Activated CD4-positive, alpha-beta T cell treated with anti-CD3 and anti-CD28 coated beads, Interleukin-2, amount 10 ng/mL, durations not matched to agents 7 days and 5 days (primary cell): ENCODE measurements at places on chromosomes 1 and 21.

GRCh38 chr1:167713330-167714081 is 8.3 kb upstream of the MPZL1 start:
- peak; percentile 14 for DNase-seq

DNA sequence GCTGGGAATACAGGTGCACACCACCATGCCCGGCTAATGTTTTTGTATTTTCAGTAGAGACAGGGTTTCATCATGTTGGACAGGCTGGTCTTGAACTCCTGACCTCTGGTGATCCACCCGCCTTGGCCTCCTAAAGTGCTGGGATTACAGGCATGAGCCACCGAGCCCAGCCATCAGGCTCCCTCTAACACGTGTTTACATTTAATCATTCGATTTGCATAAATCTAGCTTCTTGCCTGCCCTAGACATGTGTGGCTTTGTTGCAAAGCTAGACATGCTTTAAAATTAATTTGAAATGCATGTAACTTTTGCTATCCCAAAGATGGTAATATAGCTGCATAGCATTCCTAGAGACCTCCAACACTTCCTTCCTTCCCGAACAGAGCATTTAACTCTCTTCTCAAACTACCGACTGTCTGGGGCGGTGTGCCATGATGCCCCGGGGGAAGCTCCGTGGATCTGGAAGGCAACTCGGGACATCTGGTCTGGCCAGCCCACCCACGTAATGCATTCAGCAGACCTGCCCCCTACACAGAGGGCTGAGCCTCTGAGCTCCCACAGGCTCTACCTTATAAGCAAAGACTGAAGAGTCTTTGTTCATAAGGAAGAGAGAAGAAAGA is 34.6 kb upstream of the NID1 start:
- no peak for DNase-seq

GRCh38 chr1:232728507-232729263 is 76.5 kb upstream of the MAP10 start:
- no peak for DNase-seq

DNA sequence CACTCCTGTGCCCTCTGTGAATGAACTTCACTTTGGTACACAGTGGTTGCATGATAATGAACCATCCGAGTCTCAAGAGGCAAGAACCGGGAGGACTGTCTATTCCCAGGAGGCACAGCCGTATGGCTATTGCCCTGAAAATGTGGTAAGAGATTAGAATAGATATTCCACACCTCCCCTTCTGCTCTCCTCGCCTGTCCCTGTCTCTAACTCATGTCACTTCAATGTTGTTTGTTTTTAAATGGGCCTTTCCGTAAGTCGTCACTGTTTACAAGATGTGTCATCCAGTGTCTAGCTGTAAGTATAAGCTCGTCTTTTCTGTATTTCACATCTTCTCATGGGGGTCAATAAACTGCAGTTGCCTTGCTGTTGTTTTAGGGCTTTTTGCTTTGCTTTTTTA is 122.2 kb downstream of the PATJ start:
- no peak for DNase-seq

GRCh38 chr1:182348961-182349747 is 42.4 kb downstream of the GLUL start:
- DNase-seq, result no peak

DNA sequence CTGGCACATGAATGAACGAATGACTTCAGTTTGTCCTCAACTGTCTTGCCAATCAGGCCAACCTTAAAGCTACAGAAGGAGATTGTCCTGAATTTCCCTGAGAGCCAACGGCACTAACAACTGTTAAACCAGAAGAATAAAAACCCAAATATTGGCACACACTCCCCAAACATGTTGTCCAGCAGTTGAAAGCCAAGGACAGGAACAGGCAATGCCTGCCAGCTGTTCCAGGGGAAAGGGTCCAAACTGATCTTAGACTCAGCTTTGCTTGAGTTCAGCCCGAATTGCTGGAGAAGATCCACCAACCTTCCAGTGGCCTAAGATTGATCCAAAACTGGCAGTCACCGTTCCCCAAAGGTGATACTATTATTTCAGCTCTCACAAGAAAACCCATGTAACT is 22.4 kb upstream of the AHCTF1 start:
- DNase-seq, result no peak

DNA sequence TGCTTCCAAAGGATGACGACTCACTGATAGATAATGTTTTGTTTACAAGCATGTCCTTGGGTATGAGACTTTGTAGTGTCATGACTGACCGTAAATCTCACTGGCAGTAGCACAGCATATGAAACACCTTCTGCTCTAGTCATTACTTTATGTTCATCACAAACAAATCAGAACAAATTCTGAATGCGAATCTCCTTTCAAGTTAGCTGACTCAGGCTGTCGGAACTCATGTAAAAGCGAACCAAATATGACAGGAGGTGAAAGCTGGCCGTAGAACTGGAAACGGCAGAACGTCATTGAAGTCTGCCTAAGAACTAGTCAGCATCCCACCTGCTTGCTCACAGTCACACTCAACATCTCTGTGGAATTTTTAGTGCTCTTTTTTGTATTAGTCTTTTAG is 143.9 kb downstream of the RGS7 start:
- DNase-seq, result no peak

DNA sequence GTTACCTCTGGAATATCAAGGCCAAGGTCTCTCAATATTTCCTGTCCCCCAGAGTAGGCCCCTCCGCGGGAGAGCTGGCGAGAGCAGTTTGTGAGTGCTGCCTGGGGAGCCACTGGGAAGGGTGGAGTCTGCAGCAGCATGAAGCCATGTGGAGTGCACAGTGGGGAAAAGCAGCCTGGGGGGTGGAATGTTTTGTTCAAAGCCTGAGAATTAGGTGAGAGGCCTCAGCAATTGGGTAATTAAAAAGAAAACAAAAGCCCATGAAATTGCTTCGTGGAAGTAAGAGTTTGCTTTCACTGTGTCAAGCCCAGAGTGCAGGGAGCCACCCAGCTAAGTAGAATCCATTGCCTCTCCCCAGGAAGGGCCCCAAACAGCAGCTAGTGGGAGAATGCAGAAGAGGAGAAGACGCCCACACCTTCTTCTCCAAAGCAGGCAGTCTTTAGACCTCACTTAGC is 30.2 kb upstream of the DISC1 start:
- DNase-seq, result no peak

DNA sequence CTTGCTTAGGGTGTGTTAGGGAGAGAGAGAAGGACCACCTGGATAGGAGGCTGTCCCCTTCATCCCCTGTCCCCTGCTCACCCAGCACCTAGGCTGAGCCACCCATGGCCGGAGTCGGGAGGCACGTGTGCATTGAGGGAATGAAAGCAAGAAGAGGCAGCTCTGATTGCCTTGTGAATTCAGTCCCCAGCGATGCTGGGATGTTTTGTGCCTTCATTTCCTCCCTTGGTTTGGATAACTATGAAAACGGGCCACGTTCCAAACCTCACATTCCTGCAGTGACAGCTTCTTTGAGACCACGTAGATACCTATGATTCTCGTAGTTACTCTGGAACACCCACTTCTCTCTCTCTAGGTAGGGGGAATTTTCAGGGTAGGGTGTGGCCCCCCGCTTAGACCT is 67.1 kb downstream of the MAN1C1 start:
- DNase-seq, result no peak

DNA sequence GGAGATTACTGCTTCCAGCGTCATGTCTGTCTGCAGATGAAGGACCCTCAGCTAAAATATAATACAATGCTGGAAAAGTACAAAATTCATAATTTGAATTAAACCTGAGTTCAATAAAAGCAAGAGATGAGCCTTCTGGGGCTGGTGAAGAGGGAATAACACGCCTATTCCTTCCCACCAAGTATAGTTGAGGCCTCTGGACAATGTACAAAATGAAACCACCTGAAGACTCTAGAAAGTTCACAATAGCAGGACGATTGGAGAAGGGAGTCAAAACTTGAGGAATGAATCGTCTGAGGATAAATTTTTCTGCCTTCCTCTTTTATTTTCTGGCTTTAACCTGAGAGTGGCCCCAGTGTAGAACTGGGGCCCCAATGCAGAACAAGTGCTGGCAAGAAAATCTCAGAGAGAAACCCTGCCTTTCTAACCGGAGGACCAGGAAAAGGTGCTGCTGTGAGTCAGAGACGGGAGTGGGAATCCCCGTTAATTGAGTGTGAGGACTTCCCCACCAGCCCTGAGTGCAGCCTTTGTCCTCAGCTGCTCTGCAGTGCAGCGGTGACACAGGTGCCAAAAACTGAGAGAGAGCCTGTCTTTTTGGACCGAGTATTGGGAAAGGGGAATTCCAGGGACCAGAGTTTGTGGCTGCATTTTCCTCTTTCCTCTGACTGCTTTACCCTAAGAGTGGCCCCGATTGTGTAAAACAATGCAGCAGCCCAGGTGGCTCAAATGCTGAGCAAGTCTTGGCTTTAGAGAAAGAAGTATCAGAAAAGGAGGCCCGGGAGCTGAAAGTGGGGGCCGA is 264.9 kb downstream of the DYRK1A start:
- no peak for DNase-seq

- no peak for DNase-seq
Observed at GRCh38 chr1:112196731-112197130, 199.3 kb upstream of the CTTNBP2NL start.

GRCh38 chr1:41619511-41620364 is 135.3 kb upstream of the EDN2 start:
- DNase-seq, result no peak

GRCh38 chr1:10624256-10625050 is 149.7 kb downstream of the PEX14 start:
- DNase-seq, result no peak

GRCh38 chr1:239844833-239845232 is 246.8 kb upstream of the FMN2 start:
- DNase-seq, result no peak

- peak; percentile 56 for DNase-seq
Observed at GRCh38 chr1:46166521-46167462, 8.1 kb upstream of the TSPAN1 start.

DNA sequence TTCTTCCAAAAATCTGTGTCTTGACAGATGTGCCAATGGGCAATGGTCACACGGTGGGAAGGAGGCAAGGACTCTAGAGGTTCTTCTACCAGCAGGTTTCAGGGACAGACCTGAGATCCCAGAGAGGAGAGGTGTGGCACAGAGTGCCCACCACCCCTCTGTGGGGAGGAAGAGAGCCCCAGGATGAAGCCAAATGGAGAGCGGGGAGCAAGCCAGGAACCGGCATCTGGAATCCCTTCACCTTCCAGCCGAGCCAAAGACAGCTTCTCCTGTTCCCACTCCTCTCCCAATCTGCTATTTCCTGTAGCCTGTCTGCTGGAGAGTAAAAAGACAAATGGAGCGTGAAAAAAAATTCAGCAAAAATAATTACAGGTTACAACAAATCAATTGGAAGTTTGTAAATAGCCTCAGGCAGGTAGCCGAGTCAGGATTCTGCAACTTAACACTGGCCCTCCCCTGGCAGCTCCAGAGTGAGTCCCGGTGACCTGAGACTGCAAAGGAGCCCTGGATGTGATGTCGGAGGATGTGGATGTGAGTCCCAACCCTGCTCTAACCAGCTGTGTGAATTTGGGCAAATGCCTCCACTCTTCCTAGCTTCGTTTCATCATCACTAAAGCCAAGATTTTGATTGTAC is 45.4 kb upstream of the LRRN2 start:
- DNase-seq, result no peak

GRCh38 chr1:55288245-55288644 is 73.1 kb upstream of the USP24 start:
- DNase-seq, result no peak

- peak; percentile 15 for DNase-seq
Observed at GRCh38 chr1:112904071-112904830, 51.7 kb downstream of the SLC16A1 start.

DNA sequence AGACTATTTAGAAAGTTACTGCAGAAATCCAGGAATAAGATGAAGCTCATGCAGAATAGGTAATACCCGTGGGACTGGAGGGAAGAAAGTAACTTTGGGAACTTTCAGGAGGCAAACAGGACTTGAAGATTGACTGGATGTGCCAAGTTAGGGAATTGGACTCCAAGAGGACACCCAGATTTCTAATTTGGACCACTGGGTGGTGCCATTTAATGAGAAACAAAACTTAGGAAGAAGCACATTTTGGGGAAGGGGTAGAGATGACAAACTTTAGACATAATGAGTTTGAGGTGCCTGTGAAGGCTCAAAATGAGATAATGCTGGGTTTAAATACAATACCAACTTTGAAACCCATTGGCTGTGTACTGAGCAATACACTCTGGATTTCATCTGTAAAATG is 3.3 kb upstream of the B4GALT3 start:
- DNase-seq, result peak; percentile 29

- no peak for DNase-seq
Observed at GRCh38 chr1:169488157-169488556, 2.4 kb upstream of the SLC19A2 start.

DNA sequence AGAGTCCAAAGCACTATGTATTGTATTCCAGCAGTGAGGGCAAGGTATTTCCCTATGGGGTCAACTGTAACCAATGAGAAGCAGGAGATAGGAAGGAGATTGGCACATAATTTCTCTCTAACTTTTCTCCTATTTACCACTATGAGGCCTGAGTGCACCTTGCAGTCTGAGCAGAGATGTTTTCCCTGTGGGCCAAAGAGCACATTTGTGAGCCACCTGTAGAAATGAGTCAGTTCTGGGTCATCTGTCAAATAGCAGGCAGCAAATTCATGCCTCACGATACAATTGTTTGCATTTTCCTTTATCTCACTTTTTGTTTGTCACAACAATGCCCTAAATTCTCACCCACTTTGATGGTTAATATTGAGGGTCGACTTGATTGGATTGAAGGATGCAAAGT is 547.2 kb upstream of the NCAM2 start:
- no peak for DNase-seq

DNA sequence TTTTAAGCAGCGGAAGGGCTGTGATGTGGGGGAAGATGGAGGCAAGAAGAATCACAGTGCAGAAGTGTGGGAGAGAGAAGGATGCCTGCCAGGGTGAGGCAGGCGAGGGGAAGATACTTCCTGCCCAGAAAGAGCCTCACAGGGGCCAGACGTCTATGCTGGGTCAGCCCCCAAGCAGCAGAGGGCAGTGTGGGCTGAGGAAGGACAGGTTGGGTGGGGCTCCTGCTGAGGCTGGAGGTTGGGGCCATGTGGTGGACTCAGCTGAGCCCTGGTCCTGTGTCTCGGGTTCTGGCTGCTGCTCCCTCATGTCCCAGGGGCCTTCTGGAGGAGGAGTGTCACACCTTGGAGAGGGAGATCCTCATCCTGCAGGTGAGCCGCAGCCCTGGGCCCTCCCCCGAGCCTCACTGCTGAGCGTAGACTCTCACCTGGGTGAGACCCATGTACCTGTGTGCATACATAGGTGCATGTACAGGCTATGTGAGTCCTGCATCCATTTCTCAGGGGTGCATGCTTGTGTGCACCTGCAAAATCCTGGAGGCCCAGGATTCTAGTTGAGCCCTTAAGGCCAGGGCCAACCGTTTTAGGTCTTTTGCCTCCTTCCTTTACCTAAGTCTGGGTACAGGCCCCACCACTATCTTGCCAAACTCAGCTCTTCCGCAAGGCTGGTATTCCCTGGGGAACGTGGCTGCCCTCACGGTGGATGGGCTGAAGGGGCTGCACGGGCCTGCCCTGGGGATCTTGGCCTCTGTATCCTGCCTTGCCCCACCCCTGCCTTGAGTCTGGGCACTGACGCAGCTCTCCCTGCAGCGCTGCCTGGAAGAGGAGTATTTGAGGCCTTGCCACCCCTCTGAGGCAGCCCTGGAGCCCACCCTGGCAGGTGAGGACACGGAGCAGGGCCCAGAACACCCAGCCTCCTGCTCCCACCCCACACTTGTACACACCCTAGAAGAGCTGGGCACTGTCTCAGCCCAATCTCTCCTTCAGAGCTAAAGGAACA is 3.7 kb downstream of the CCDC24 start:
- no peak for DNase-seq
